Stimulated activated CD4-positive, alpha-beta T cell treated with anti-CD3 and anti-CD28 coated beads, Interleukin-1b, Interleukin-23, amount 100 ng/mL, for 1 hour (primary cell): ENCODE measurements at places on chromosomes 2 and 18.

DNA sequence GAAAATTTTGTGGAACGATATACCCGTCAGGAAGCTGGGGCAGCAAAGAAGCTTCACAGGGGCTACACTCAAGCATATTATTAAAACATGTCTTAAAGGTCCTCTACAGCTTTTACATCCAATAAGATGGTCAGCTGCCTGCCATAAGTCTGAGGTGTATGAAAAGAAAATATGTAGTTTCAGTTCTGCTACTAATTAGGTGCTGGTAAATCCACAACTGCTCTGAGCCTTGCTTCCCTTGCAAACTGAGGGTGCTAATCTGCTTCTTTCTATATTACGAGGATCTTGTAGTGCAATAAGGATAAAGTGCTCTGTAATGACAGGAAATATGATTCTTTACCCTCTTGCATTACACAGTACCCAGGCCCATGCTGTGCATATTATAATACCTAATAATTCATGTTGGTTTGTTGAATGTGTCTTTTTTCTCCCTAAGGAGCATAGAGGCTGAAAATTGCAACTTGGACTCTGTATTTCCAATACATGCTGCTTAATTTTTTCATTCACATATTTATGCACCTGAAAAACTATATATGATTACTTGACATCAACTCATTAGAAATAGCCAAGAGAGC lies 14.5 kb upstream of the SLC8A1 start:
- no peak for DNase-seq

DNA sequence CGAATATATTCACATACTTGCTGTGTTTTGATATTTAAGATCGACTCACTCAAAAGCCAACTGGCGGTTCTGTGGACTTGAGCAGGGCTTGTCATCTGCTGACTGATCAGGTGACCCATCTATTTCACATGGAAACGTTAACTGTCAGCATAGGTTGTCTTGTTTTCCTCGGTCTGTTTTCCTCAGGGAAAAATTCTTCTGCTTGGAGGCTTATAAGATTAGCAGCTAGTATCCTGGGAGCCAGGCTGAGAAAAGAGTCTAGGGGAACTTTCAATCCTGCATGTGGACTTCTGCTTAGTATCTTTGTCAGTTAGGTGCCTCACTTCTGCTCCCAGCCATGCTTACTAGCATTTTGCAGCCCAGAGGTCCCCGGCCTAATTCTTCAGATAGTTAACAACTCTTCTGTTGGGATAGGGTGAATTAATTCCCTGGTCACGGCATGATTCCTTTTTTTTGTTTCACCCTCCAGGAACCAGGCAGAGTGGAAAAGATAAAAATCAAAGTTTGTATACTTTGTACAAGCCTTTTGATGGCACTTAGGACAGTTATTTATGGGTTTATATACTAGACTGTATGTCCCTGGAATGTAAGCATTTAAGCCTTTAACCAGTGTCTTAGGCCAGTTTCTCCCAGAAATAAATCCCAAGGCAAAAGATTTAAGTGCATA lies 226.0 kb downstream of the GULP1 start:
- no peak for DNase-seq

GRCh38 chr2:189952536-189953109 lies 109.9 kb downstream of the MSTN start:
- no peak for DNase-seq

DNA sequence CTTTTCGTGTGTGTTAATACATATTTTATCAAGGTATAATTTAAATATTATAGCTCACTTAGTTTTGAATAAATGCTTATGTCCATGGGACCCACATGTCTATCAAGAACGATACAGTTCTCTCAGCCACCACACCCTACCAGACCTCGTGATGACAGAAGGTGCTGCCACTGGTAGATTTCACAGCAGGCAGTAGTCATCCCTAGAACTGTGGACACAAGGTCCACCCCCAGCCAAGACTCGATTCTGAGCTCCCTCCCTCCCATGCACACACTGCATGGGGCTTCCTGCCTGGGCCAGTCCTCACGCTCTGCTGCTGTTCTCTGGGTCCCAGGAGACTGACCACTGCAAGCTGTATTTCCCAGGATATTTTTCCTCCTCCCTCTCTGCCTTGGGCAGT lies 26.5 kb upstream of the CREB1 start:
- no peak for DNase-seq

DNA sequence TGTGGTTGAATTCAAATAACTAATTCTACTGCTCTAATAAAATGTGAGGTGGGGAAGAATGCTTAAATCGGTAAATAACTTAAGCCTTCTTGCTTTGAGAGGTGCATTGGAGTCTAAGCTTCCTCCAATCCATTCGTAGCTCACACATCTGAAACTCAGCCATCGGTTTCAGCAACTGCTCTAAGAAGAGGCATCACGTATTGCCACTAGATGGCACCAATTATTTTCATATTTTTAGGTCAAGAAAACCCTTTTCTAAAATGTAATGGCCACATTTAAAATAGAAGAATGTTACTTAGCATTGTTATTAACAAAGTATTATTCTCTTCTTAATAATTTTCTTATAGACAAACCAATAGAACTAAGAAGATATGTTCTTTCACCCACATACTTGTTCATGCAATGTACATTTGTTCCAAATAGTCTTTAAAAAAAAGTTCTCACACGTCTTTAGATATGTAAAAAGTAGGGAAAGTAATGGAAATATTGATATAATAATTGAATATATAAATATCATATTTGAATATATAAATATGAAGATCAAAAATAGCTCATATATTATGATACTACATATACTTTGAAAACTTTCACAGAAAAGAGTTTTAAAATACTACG lies 229.8 kb downstream of the CCDC178 start:
- no peak for DNase-seq

DNA sequence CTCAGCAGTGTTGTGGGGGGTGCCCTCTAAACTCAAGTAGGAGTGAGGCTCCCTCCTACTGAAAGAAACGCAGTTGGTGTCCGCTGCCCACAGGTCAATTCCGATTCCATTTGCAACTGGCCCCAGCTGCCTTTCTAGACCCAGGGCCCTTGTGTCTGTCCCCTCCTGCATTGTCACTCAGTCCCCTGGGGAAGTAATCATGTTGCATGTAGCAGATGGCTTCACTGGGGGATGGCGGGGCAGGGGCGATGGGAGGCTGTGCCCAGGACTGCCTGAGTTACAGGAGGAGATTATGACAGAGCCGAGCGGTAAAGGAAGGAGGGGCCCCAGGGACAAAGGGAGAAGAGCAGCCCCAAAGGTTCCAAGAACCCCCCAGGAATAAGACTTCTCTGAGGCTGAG lies 62.5 kb upstream of the SH3RF3 start:
- DNase-seq, result no peak

DNA sequence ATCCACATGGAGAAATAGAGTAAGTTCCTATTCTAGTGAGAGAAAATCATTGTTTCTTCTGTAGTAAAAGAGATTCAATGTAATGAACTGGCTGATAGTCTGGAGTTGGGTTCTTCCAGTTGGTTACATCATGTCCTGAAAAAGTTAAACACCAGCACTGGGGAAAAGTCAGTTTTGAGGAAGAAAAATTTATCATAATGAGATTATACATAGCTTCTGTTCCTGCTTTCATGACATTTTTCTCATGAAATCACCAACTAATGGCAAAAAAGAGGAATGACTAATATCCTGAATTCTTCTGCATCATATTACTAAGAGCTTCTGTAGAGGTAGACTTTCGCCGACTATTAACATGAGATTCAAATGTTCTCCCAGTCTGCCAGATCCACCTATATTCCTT lies 69.2 kb upstream of the SLC9A2 start:
- DNase-seq, result no peak

DNA sequence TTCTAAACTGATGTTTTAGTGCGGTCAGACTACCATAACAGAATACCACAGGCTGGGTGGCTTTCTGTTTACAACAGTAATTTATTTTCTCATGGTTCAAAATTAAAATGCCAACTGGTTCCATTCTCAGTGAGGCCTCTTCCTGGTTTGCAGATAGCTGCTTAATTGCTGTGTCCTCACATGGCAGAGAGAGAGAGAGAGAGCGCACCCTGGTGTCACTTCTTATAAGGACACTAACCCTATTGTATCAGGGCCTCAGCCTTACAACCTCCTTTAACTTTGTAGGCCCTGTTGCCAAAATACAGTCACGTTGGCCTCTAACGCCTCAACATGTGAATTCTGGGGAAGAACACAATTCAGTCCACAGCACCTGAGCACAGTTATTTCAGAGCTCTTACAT lies 37.5 kb upstream of the ZNF385B start:
- DNase-seq, result no peak

DNA sequence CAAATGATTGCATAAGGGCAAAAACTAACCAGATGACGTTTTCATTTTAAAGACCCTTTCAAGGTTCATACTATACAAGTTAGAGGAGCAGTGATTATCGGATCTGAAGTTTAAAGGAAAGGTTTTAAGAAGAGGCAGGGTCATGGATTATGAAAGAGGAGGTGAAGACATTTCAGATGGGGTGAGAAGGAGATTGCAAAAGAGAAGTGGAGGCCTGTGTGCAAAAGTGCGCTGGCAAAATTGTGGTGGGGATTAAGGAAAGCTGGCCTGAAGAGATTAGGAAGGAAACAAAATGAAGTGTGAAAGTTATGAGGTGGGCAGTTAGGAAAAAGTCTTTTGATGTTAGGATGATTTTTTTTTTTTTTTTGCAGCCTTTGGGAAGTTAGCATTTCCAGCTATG lies 935.7 kb upstream of the FAM98A start:
- no peak for DNase-seq

GRCh38 chr2:65880436-65880835 lies 448.0 kb upstream of the SPRED2 start:
- DNase-seq, result no peak

- DNase-seq, result no peak
Measured at GRCh38 chr2:207660994-207661393, 35.8 kb upstream of the METTL21A start.

DNA sequence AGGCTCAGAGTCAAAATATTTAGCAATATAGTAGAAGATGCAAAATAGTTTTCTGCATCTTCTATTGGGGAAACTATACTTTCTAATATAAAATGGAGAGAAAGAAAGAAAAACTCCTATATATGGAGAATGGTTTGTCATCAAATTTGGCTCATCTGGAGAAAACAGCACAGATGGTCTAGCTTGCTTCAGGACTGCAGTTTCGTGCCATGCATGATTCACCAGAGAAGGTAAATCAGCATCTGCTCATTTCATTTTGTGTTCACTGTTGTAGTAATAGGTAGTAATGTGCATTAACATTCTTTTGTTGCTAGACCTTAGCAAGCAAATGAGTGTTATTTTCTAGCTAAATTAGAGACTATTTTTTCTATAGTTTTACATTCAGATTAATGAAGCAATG lies 179.0 kb downstream of the ASXL3 start:
- no peak for DNase-seq

DNA sequence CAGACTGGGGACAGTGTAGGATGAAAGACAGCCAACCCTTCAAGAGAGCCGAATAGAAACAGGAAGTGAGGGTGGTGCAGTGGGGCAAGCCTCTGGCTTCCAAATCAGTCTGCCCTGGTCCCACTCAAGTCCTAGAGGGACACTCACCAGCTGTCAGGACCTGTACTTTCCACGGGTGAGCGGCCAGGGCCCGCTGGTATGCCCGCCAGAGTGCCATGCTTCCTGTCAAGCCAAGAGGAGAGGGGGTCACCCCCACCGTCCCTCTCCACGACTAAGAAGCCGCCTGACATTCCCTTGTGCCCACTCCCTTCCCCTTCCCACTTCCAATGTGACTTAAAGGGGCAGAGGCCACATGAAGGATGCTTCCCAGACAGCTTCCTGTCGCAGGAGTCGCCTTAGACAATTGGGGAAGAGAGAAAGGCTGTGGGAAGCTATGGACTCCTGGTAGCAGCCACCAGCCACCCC lies 564 bp downstream of the MPV17 start:
- DNase-seq, result no peak

GRCh38 chr2:139790136-139790535 lies 1009.9 kb upstream of the NXPH2 start:
- DNase-seq, result no peak

- no peak for DNase-seq
Measured at GRCh38 chr2:191634791-191635190, 43.1 kb upstream of the NABP1 start.
